Stimulated activated CD4-positive, alpha-beta T cell treated with anti-CD3 and anti-CD28 coated beads, TNF-alpha, amount 100 ng/mL, for 1 hour (primary cell): ENCODE measurements at places on chromosomes 2 and 18.

- no peak for DNase-seq
Measured at GRCh38 chr2:227796045-227796711, 17.5 kb upstream of the CCL20 start.

DNA sequence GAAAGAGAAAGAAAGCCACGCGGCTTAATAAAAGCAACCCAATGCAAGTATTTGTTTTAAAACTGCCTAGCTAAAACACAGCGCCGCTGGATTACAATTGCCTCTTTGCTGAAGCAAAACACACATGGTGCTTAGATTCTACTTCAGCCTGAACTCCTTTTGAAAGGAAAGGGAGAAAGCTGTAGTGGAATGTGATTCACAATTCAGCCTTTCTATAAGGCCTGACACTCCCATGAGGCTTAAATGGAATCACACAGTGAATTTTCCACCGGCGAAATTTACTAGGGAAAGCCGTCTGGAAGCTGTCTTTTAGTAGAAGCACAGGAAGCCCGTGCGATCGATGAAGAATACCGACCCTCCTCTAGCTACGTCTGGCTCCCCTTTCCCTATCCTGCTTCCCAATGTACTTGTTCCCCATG lies 348.0 kb downstream of the DLGAP1 start:
- DNase-seq, result no peak

GRCh38 chr2:161415034-161415986 lies 787 bp upstream of the TBR1 start:
- no peak for DNase-seq

DNA sequence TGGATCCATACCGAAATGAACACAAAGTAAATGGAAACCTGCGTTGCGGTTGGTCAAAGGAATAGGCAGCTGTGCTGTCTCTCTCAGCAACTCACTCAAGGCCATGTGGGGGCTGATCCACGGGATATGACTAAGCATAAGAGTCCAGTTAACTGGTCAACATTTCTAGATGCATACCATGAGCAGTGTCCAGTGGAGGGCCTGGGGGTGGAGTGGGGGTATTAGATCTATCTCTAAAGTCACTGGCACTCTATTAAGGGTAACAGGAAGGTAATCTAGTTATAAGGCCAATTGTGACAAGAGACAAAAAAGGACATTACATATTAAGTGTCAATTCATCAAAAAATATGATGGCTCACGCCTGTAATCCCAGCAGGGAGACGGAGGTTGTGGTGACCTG lies 136.8 kb downstream of the TTC32 start:
- no peak for DNase-seq

- DNase-seq, result no peak
Measured at GRCh38 chr2:13522917-13523821, 806.4 kb downstream of the TRIB2 start.

- DNase-seq, result no peak
Measured at GRCh38 chr18:58359218-58359617, 269.7 kb downstream of the ALPK2 start.

DNA sequence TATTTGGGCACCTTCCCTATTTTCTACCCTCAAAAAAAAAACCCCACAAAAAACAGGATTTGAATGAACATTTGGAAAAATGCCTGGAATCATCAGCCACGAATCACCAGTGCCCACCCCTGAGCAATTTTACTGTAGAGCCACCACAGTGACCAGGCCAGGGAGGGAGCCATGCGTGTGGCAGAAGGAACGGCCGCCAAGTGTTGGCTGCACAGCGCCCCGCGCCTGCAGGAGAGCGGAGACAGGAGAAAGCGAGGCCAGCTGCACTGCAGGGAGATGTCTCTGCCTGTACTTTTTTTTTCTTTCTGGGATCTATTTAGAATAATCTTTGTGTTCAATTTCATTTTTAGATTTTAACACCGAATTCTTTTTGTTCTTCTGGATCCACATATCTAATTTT lies 269.3 kb upstream of the RAB12 start:
- no peak for DNase-seq

DNA sequence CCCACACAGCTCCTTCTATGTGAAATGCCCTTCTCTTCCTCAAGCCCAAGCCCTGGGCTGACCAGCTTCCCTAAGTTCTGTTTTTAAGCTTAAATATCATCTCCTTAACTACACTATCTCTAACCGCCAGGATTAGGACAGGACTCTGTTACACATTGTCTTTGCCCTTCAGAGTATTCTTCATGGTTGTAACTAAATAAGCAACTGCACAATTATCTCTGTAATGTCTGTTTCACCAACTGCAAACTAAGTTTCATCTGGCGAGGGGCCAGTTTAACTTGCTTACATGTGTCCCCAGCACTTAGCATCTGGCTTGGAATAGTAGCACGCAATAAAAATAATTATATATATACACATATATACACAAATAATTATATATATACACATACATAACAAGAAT lies 1.1 kb upstream of the ERMN start:
- DNase-seq, result no peak

- no peak for DNase-seq
Measured at GRCh38 chr2:238296638-238297457, 8.4 kb upstream of the PER2 start.

- DNase-seq, result no peak
Measured at GRCh38 chr2:234949762-234950434, 1.9 kb upstream of the SH3BP4 start.

GRCh38 chr18:37778417-37779165 lies 213.0 kb upstream of the CELF4 start:
- no peak for DNase-seq

DNA sequence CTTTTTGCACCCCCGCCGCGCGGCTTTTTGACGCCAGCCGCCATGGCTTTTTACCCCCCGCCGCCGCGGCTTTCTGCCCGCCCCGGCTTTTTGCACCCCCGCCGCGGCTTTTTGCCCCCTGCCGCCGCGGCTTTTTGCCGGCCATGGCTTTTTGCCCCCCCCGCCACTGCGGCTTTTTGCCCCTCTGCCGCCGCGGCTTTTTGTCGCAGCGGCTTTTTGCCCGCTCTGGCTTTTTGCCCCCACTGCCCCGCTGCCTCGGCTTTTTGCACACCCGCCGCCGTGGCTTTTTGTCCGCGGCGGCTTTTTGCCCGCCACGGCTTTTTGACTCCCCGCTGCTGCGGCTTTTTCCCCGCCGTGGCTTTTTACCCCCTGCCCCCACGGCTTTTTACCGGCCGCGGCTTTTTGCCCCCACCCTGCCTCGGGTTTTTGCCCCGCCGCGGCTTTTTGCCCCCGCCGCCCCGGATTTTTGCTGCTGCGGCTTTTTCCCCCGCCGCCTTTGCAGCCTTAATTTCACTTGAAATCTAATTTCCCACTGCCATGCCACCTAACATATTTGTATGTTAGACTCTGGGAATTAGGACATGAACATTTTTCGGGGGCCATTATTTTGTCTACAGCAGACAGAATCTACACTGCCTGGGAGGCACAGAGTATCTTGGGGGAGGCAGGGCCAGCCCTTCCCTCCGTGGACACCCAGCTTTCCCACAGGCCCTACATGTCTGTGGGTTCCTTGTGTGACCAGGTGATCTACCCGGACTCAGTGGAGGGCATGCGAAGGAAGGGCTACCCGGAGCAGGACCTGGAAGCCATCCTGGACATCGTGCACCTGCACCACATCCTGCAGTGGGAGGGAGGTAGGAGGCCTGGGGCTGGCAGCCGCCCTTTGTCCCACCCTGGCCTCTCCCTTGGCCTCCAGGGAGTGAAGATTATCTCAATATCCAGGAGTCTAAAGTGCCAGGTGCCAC lies 3031.0 kb upstream of the TEKT4 start:
- no peak for DNase-seq

- no peak for DNase-seq
Measured at GRCh38 chr2:182920631-182921056, 54.2 kb upstream of the FRZB start.

GRCh38 chr2:129812071-129812470 lies 167.4 kb upstream of the RAB6C start:
- no peak for DNase-seq

DNA sequence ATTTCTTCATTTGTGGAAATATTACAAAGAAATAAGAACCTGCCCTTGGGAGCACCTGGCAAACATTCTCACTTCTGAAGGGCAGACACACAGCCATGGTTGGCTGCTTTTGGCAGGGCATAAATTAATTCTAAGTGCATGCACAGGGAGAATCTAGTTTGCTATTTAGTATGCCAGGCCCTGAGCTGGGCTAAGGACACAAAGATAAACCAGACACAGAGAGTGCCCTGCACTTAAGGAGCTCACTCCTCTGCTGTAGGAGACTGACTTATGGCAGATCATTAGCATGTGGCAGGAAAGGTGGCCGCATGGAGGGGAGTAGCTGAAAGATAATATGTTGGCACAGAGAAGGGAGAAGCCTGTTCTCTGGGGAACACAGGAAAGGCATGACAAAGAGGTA lies 367.0 kb downstream of the LPIN1 start:
- no peak for DNase-seq

GRCh38 chr18:49694402-49694801 lies 118.9 kb downstream of the ACAA2 start:
- no peak for DNase-seq

GRCh38 chr18:74281980-74282754 lies 9.6 kb downstream of the CYB5A start:
- no peak for DNase-seq

DNA sequence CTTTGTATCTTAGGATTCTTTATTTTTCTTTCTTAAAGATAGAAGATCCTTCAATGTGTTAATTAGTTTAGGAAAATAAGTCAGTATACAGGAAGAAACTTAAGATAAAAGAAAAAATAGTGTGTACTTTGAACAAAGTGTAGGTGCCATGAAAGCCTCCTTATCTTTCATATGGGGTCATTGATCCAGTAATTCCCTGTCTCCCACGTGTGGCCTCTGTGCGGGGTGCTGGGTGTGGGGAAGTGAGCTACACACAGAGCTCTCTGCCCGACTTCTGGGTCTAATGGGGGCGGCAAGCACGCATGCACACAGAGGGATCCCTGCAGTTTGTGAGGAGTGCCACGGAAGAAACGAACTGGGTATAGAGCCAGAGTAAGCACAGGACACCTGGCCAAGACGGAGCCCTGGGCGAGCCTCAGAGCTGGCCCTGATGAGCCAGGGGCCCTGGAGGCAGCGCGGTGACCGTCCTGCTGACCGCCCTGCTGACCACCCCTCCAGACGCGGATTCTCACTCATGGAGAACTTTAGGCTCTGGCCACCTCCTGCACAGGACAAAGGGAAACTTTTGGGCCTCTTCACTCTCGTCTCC lies 253.5 kb downstream of the ACKR3 start:
- no peak for DNase-seq

DNA sequence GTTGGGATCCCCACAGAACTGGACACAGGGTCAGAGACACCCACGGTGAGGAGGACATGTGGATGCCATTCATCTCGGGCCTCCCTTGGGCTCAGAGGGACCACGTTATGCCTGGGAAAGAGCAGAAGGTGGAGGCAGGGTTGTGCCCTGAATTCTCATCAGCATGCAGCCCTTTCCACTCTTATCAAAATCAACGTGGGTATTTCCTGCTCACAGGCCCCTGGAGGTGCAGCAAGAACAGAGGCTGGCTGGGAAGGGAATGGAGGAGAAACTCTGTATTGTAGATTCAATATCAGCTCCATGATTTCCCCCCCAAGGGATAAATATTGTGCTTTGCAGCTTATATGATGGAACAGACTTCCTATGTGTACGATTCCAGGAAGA lies 90.9 kb downstream of the SETBP1 start:
- DNase-seq, result no peak

GRCh38 chr2:76445880-76446279 lies 735.2 kb upstream of the GCFC2 start:
- no peak for DNase-seq

GRCh38 chr2:45282646-45283045 lies 273.4 kb upstream of the SIX2 start:
- no peak for DNase-seq

DNA sequence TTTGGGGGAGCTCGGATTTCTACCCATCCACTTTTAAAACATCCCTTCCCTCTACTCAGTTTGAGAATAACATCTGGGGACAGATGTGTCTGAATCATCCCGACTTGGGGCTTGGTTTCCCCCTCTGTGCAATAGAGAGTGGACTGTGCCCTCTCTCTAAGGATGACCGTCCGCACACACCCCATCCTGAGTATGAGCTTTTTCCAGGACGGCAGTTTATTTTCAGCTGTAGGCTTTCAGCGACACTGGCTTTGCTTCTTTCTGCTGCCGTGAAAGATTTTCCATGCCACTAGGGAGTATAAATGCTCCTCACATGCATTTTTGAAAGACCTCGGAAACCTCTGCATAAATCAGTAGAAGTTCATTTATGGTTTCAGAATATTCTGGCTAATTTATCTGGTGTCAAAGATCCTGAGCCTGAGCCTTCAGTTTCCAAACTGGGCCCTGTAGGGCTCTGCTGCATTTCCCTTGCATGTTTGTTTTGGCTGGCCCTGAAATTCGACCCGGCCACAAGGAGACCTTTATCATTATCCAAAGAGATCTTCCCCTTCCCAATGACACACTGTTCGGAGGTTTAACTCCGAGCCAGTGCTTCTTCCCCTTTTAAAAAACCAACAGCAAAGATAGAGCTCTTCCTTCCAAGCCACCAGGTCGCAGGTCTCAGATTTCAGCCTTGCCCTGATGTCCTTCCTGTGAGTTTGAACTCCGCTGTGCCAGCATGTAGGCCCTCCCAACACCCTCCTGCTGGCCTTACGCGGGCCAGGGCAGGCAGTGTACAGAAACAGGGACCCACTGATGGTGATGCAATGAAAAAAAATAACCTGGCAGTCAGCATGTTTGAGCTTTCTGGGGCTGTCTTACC lies 53.3 kb downstream of the FECH start:
- DNase-seq, result no peak
